ENCODE measurements at places on chromosomes 7 and 10. TPM values are rescaled to one million over a fixed set of nuclear protein-coding genes. Genes with fewer than 3 reads are reported as not detected.

DNA sequence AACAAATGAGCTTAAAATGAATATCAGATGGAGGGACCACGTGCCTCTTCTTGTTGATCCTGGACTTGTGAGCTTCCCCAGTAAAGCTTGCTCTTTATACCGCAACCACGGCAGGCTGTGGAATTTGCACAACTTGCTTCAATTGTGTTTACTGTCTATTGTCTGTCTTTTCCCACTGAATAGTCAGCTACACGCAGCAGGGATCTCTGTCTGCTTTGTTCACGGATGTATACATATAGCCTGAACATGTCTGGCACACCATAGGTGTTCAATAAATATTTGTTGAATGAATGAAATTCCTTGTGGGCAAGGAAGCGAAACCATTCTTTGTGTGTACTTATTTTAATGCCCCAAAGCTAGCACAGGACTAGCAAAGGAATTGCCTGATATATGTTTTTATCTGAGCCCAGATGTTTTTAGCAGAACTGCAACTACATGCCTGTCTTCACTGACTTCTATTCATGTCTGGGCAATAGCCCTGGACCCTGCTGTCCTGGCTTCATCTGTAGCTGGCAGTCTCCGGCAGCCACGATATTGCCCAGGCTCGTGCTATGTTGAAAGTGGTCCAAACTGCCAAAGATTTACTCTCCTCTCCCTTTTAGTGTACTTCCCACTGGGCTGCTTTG is 29.9 kb upstream of the IFRD1 start:
- H3K4me3 ChIP-seq: no peak overlapping the region
- no peaks in the 10 kb centered on the region for H3K27me3 ChIP-seq
- peaks cover 3% of the 10 kb centered on the region for H3K4me1 ChIP-seq
- no peak overlapping the region for H3K27ac ChIP-seq
- ATAC-seq: no peak
- H3K36me3 ChIP-seq: no peaks in the 10 kb centered on the region

GRCh38 chr10:124040451-124041188 is 52.8 kb downstream of the CHST15 start:
- peak overlapping the region; percentile 70 for H3K27ac ChIP-seq
- ATAC-seq: no peak
- peaks cover 54% of the 10 kb centered on the region for H3K36me3 ChIP-seq
- H3K4me3 ChIP-seq: no peak overlapping the region

DNA sequence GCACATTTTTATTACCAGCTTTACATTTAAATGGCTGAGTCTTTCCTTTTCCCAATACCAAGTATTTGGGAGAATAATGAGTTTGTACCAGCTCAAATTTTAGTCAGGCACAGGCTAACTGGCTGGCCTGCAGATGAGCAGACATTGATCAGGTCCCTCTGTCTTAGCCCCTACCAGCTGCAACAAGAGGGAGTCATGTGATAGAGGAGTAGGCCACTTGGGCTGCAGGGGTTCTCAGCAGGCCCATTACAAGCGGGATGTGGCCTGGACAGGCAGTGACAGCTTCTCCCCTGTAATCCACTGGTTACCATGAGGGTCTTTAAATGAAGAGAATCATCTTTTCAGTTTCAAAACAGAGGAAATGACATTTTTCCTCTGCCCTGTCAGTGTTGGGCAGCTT is 283.6 kb downstream of the SUGCT start:
- H3K4me1 ChIP-seq: no peaks in the 10 kb centered on the region
- ATAC-seq: no peak
- H3K36me3 ChIP-seq: no peaks in the 10 kb centered on the region
- no peaks in the 10 kb centered on the region for H3K27me3 ChIP-seq
- H3K4me3 ChIP-seq: no peak overlapping the region

- no peaks in the 10 kb centered on the region for H3K27me3 ChIP-seq
- no peaks in the 10 kb centered on the region for H3K4me1 ChIP-seq
- no peak overlapping the region for H3K4me3 ChIP-seq
- no peak overlapping the region for H3K27ac ChIP-seq
- no peaks in the 10 kb centered on the region for H3K36me3 ChIP-seq
These were observed 185.4 kb downstream of the DOCK4 start for GRCh38 chr7:112020800-112021199.

Gene NPSR1
- total RNA-seq: not detected

Measured in gastroesophageal sphincter (tissue), 4 donors.